ENCODE measurements at places on chromosomes 11 and 22. TPM values are rescaled to one million over a fixed set of nuclear protein-coding genes. Genes with fewer than 3 reads are reported as not detected.

Gene PATE2
- 0.50 TPM for total RNA-seq

Gene C11orf16
- not detected for total RNA-seq

Gene UPB1
- total RNA-seq, result 0.44 TPM

Gene ARHGAP8
- total RNA-seq, result not detected

Gene CYP2D6
- not detected for total RNA-seq

Gene ACRV1
- not detected for total RNA-seq

Gene FLRT1
- 0.18 TPM for total RNA-seq

Gene SHISA8
- not detected for total RNA-seq

Gene ZNRF3
- total RNA-seq, result 6.0 TPM

Gene TSG101
- 55.9 TPM for total RNA-seq

Gene CASP5
- total RNA-seq, result not detected

Gene TMEM86A
- total RNA-seq, result not detected

Gene SHANK2
- total RNA-seq, result 10.7 TPM

Gene XKR3
- total RNA-seq, result not detected

Gene TTC36
- total RNA-seq, result not detected

Gene SLC6A5
- total RNA-seq, result not detected

Gene KDM4D
- total RNA-seq, result 0.41 TPM

Gene KRTAP5-2
- total RNA-seq, result not detected

Gene PPP2R5B
- 30.6 TPM for total RNA-seq
